Stromal cell of bone marrow (primary cell): ENCODE measurements at places on chromosomes 4 and X.
A peak's percentile ranks its signal among the peaks of the same experiment; 100 is the strongest.

DNA sequence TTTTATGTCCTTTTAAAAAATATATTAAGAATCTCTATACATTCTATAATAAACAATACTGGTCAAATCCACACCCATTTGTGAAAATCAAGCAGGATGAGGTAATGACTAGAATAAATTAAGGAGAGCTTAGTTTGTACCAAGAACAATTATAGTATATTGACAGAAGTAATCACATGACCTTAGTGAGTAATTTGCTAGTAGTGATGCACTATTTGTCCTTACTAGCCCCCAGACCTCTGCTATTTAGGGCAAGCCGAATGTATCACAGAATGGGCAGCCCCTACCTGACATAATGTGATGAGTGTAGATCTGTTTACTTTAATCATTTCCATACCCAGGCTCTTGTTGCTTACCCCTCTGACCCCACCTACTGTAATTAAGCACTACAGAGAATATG lies 15.8 kb downstream of the ATP1B4 start:
- no peak for DNase-seq

GRCh38 chr4:110641218-110641617 lies 18.3 kb upstream of the PITX2 start:
- DNase-seq = no peak

DNA sequence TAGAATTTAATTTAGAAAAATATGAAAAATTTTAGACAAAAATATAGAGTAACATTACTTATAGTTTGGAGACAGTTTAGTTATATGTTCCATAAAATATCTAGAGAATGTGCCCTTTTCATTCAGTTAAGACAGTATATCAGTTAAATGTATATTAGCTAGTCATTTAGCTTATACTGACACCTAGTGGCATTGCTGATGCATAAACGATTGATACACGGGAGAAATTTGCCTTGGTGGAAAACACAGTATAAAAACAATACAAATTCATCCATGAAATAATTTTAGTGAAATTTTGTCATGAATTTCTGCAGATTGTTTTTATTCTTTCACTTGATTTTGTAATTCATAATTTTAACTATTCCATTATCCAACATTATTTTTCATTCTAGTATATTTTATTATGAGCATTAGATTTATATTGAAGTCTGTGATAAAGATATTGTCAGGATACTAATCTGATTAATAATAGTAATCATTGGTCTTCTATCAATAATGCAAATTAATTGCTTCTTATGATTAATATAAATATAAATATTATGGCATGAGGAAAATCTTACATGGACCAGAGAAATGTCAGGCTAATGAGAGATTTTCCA lies 219.0 kb downstream of the TLL1 start:
- DNase-seq = peak; percentile 15

- DNase-seq = no peak
Measured at GRCh38 chr4:85391589-85392410, 83.2 kb upstream of the ARHGAP24 start.

- no peak for DNase-seq
Measured at GRCh38 chr4:166518315-166518714, 645.3 kb downstream of the TLL1 start.
